SK-N-DZ (cell line): ENCODE measurements at places on chromosomes 16 and 17.

GRCh38 chr17:18371455-18371854 lies 6.1 kb upstream of the EVPLL start:
- no peak for DNase-seq

DNA sequence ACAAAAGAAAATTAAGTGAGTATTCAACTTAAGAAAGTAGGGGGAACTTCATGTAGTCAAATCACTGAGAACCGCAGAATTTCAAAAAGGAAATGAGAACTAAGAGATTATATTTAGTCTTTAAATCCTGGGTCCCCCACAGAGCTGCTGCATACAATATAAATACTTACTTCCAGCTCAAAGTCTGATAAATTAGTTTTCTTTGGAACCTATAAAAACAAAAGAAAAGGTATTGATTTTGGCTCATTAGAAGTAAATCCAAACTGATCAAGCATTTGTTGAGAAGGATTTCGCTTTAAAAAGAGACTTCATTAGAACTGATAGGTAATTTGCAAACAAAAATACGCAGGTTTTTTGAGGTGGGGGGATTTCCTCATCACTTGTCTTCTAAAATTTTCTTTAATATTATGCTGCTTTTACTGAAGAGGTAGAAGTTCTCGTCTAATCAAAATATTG lies 21.9 kb downstream of the PARN start:
- no peak for DNase-seq

DNA sequence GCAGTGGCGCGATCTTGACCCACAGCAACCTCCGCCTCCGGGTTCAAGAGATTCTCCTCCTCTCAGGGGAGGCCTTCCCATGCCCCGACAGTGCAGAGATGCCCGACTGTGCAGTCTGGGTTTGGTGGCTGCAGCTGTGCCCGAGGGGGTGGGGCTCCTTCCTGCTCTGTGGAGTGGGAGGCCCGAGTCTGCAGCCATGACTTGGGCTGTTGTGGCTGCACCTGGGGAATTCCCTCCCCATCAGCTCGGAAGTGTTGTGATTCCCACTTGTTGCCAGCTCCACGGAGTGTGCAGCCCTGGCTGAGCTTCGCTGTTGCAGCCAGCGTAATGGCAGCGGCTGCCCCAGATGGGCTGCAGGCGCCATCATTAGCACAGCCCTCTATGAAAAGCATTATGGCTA lies 66.4 kb upstream of the SMIM36 start:
- no peak for DNase-seq

GRCh38 chr17:37068266-37068665 lies 119.5 kb downstream of the AATF start:
- DNase-seq: no peak

DNA sequence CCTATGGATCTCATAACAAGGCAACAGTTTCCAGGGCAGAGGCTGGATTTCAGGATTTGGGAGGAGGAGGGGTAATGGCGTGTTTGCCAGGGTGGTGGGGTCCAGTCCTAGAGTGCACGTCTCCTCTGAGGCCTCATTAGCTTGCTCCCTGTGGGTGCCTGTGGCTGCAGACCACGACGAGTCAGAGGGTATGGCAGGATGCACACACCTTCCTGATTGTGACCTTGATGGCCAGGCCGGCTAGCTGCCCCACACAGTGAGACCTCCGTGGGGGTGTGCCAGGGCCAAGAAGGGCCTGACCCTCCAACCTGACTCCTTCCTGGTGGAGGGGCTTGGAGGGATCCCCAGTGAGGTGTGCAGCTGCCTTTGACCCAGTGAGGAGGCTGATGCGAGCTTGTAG lies 4.0 kb upstream of the SMTNL2 start:
- no peak for DNase-seq

- no peak for DNase-seq
Measured at GRCh38 chr16:1614456-1615102, 2.4 kb downstream of the CRAMP1 start.

DNA sequence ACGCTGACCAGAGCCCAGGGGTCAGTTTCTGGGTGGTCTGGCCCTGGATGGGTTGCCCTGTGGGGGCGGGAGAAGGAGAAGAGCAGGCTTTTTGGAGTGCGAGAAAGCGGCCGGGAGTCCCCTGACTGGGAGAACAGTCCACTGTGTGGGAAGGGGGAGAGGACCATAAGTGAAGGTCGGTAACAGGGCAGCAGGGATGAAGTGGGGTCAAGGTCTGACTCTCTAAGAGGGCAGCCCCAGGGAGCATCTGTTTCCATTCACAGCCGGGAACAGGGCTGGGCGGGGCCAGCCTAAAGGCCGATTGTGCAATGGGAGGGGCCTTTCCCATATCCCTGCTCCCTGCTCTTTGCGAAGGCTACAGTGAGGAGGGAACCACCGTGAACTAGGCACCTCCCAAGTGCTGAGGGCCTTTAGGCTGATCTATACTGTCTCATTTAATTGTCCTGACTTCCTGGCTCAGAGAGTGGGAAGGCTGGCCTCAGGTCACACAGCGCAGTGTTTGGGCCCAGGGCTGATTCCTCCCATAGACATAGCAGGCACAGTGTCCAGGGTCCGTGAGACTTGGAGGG lies 10.4 kb upstream of the WFDC1 start:
- peak; percentile 35 for DNase-seq

DNA sequence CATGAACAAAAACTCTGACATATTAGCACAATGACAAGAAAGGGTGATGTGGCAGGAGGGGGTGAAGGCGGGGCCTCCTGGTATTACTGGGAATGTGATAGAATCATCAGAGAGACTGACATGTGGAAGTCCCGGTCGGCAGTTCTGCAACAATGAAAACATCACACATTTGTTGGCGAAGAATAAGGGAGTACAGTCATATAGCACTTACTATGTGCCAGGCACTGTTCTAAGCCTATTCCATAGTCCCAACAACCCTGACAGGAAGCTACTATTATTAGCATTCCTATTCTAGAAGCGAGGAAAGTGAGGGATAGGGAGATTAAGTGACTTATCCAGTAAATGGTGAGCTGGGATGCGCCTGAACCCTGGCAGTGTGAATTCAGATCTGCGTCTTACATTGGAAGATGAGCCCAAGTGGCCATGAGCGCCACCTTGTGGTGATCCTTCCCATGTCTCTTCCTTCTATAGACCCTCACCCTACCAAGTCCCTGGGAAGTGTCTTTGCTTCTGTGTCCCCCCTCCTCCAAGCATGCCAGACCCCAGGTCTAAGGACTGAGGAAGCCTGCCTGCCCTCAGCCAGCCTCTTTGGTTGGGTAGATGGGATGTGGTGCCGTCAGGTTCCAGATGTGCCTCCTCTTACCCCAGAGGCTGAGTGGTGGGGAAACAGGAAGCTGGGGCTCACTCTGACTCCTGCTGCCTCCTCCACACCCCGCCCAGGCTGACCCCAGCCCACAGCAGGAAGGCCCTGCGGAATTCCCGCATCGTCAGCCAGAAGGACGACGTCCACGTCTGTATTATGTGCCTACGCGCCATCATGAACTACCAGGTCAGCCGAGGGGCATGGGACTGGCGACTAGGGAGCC lies 14.0 kb downstream of the FMNL1 start:
- peak; percentile 82 for DNase-seq

DNA sequence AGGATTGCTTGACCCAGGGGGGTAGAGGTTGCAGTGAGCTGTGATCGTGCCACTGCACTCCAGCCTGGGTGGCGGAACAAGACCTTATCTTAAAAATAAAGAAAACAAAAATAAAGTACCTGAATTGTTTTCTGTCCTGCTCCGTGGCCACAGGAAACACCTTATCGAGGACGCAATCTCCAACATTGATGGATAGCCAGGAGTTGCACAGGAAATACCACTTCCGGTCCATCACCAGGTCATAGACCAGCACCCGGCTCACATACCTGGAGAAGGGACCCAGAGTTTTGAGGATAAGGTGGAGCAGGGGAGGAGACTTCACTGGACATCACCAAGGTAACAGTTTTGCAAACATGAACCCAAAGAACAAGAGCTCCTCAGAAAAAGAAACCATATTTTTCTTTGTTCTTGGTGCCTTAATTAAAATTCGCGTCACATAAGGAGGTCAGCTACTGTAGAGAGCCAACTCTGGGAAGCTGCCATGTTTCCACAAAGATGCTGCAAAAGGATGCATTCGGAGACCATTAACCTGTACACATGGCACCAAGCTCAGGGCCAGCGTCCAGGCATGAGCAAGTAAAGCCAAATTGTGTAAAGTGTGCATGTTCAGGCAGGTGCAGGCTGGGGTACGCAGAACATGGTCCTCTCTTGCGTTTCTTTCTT lies 55.6 kb upstream of the GCSH start:
- DNase-seq: no peak

DNA sequence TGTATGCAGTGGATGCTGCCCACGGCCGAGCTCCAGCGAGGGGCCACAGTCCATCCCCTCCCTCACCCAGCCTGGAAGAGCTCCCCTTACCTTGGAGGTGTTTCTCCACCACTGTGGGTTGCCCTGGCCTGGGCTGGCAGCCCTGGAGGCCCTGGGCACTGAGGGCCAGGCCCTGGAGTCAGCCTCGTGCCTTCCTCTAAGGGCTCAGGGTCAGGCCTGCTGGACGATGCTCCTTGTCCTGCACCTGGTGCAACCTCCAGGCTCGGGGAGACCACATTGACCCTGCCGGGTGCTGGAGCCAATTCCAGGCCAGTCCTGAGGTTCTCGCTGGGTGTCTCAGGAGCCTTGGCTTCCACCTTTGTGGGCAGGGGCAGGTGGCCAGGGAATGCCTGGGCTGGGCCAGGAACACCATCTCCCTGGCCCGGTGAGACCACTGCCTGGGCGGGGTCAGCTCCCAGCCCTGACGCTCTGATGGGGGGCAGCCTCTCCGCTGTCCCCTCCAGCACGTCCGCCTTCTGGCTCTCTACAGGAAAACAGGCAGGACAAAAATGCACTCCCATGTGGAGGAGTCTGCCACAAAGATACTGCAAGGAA lies 10.4 kb downstream of the MYLK3 start:
- DNase-seq: no peak

DNA sequence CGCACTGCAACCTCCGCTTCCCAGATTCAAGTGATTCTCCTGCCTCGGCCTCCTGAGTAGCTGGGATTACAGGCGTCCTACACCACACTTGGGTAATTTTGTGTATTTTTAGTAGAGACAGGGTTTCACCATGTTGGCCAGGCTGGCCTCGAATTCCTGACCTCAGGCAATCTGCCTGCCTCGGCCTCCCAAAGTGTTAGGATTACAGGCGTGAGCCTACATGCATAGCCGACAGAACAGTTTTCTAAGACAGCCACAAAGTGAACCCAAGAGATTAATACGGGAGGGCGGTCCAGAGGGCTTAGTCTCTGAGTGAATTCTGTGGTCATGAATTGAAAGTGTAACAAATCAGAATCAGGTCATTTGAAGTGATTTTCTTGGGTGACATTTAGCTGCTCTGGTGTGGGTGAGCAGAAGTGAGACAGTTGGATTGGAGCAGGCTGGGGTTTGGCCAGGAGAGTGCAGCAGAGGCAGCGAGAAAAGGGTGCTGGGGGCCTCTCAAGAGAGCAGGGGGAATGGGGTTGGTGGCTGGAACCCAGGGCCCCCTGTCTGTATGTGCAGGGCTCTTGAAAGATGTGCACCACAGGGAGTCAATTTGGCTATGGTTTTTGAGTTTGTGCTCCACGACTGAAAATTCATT lies 231.4 kb upstream of the WSCD1 start:
- DNase-seq: no peak

GRCh38 chr17:61206922-61207321 lies 192.7 kb upstream of the TBX2 start:
- DNase-seq: no peak

DNA sequence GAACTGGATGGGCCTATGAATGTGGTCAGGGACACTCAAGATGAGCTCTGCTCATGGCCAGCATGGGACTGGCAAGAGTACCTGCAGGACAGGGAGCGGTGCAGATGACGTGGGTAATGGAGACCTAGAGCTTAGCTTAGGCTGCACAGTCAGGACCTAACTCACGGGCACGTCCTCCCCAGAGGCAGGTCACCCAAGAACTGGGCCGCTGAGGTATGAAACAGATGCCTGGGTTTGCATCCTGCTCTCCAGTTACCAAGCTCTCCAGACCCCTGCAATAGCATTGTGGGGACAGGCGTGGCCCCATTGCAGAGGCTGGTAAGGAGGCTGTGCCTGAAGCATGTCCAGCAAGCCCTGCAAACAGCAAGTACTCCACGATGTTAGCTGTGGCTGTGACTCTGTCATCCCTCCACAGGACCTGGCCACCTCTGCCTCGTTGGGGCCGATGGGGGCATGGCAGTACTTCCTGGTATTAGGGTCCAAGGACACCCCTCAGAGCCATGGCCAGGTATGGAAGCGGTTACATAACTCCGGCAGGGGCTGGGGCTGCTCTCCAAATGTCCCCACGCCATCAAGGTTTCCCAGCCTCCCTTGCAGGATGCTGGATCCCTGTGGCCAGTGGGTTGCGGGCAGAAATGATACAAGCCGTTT lies 37.5 kb upstream of the RBFOX3 start:
- no peak for DNase-seq

DNA sequence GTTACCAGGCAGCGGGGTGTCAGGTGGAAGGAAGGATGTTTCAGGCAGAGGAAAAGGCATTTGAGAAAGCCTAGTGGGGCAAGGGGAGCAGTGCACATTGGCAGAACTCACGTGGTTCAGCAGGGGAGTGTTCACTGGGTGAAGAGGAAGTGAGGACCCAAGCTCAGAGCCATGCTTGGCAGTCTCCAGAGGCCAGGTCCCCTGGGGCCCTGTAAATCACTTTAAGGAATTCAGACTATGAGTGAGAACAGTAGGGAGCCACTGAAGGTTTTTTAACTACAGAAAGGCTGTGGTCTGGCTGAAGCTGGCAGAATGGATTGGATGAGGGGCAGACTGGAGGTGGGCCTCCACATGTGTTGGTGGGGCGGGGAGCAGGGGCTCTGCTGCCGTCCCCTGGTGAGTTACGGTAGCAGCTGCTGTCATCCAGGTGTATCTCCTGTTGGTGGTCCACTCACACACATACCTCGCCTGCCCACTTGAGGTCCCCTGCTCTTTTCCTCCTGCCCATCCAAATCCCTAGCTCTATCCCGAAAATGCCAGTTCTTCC lies 5.1 kb downstream of the CLEC16A start:
- no peak for DNase-seq

- DNase-seq: no peak
Measured at GRCh38 chr16:85399583-85400284, 213.4 kb upstream of the GSE1 start.

- no peak for DNase-seq
Measured at GRCh38 chr17:37488009-37488604, 1.6 kb upstream of the DUSP14 start.

DNA sequence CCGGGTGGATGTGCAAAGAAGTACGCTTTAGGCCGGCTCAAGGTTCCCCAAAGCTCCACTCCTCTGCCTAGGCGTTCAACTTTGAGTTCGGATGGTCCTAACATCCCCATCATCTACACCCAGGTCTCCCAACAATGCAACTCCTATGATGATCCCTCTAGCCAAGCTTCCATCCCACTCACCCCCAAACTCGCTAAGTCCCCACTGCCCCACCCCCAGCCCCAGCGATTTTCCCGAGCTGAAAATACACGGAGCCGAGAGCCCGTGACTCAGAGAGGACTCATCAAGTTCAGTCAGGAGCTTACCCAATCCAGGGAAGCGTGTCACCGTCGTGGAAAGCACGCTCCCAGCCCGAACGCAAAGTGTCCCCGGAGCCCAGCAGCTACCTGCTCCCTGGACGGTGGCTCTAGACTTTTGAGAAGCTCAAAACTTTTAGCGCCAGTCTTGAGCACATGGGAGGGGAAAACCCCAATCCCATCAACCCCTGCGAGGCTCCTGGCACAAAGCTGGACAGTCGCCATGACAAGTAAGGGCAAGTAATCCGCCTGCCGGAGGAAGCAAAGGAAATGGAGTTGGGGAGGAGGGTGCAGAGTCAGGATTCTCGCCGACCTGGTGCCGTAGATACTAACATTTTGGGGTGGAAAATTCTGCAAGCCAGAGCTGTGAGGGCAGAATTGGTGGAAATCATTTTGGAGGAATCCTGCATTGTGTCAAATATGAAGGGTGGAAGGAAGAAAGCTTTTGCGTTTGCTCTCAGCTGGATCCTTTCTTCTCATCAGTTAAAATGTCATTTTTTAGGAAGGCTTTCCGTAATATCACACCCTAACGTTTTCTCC lies at the start of gene TP53:
TP53 (minus strand) TSS at position 419 of the 836 bp plus-strand sequence. CDS start 10,896 bp downstream, outside the sequence.
- DNase-seq: peak; percentile 94
